ENCODE measurements at places on chromosomes 6 and 20. TPM values are rescaled to one million over a fixed set of nuclear protein-coding genes. Genes with fewer than 3 reads are reported as not detected.
A peak's percentile ranks its signal among the peaks of the same experiment; 100 is the strongest.

DNA sequence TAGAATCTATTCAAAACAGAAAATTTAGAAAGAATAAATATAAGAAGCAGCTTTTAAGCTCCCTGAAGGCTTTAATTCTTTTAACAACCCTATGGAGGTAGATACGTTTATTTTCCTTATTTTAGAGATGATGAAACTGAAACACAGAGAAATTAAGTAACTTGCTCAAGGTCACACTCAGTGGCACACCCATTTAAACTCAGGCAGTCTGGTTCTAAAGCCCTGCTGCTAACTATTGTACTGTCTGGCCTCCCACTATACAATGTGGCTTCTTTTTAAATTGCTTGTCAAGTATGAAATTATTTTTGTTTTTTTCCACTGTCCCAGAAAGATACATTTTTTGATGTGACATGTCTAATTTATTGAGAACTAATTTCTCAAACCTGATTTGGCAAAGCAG is 55.7 kb downstream of the FAM217A start:
- no peak for DNase-seq

- no peak for DNase-seq
These were observed 115.7 kb downstream of the PRIM2 start for GRCh38 chr6:57432919-57433684.

The IRAK1BP1 gene
- 0.84 TPM for total RNA-seq

DNA sequence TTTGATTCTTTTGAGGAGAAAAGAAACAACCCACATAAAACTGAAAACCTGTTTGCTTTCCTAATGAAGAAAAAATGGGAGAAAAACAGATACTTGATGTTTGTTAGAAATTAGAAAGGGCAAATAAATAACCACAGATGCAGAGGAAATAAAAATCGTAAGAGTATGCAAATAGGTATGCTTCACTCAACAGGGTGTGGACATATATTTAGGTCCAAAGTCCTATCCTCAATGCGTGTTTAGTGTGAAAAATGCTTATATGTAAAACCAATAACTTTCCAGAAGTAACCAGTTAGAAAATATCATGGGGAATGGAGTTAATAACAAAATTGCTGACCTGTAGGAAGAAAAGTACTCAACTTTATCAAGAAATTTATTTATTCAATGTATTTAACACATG is 135.7 kb downstream of the TOX2 start:
- no peak for DNase-seq

The TRIM26 gene
- 50.1 TPM for total RNA-seq

DNA sequence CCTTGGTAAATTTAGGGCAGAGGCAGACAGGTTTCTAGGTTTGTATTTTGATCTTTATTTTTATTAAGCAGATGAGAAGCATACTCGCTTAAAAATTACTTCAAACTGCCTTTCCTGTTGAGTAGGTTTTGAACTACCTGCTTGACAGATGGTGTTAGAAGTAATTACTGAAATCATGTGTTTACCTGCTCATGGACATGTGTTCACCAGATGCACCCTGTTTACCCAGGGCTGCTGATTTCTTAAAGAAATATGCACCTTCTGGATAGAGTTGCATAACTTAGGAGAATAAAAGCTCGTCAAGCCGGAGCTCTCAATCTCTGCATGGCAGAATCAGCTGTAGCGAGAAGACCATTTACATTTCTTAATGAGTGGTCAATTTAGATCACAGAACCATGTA is 165.1 kb downstream of the CDKAL1 start:
- no peak for DNase-seq

DNA sequence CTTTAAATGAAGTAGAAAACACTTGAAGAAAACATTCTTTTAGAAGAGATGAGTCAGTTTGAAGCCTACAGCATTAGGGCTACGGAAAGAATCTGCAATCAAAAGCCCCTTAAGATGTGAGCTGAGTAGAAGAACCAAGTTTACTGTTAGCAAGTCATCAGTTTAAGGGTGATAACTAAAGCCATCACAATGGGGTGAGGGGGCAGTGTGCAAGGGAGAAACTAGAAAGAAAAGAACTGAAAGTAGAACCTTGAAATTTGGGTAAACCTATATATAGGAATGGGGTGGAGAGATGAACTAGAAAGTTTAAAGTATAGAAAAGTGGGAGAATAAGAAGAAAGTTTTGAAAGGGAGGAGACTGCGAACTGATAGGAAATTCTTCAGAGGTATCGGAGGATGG is 212.9 kb downstream of the COL19A1 start:
- DNase-seq: no peak

DNA sequence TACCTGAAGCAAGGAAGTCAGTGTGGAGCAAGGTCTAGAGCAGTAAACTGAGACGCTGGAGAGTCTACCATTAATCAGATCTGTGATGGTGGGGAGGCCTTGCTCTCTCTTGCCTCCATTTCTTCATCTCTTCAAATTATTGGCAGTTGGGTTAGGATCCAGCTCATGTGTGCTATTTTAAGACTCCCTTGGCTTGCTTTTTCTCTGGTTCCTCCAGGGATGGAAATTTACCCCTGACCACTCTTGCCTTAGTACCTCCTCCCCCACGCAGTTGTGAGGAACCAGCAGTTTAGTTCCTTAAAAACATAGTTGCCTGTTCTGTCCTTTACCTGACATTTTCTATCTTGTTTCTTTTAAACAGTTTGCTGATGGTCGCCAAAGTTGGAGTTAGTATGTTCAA is 7.4 kb downstream of the TMEM14C start:
- no peak for DNase-seq

The PLCB4 gene
- total RNA-seq: 0.37 TPM

DNA sequence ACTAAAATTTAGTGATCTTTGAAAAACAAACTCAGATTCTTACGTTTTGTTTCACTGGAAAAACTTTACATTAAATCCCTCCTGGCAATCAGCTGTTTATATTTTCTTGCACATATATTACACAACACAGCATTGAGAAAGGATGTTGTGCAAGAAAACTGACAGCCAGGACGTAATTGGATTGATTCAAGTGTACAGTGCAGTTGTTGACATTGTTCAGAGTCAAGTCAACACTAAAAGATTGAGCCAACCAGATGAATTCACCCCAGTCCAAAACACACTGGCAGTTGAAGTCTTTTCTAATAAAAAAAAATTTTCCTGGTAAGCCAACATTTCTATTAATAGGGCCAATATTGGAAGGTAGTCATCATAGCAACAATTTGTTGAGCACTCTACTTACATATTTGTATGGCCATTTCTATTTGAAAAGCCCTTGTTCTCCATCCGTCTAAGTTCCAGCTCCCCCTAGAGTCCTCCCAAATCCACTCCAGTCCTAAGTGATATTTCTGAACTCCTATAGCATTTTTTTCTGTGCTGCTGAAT is 20.9 kb upstream of the VNN1 start:
- no peak for DNase-seq

The SCAND1 gene
- total RNA-seq: 39.7 TPM

The GPR63 gene
- total RNA-seq: 0.08 TPM

DNA sequence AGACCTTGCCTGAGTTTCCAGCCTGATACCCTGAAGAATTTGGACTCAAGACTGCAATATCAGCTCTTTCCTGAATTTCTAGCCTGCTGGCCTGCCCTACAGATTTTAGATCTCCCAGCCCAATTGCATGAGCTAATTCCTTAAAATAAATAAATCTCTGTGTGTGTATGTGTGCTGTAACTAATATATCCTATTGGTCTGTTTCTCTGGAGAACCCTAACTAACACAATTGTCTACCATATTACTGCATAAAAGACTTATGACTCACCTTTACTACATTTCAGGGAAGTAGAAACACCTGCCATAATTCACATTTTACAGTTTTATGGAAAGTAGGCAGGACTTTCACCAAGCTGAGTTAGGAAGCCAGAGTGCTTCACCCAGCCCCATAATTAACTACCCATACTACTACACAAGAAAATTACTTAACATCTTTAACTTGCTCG is 90.7 kb upstream of the BEND6 start:
- DNase-seq: no peak

DNA sequence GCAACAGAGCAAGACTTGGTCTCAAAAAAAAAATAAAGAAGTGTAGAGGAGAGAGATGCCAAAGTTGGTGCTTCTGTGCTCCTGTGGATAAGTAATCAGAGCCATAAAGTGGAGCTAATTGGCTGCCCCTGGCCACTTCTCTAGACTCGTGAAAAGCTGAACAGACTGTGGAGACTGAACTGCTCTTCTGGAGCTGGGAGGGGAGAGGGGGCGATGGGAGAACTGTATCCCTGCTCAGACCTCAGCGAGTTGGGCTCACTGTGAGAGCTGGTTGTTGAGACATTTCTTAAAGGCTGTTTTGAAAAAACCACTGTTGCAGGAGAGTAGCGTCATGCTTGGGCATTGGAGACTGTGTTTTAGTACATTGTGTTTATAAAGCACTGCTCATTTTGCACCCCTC is 125.7 kb downstream of the TCP11 start:
- DNase-seq: no peak

GRCh38 chr6:56713254-56713672 is 70.6 kb upstream of the DST start:
- DNase-seq: no peak

GRCh38 chr6:142184307-142184706 is 37.2 kb downstream of the VTA1 start:
- DNase-seq: no peak

GRCh38 chr6:111113336-111114086 is 26.2 kb downstream of the SLC16A10 start:
- DNase-seq: no peak

- DNase-seq: no peak
These were observed 815 bp upstream of the ITPR3 start for GRCh38 chr6:33620158-33620855.

- DNase-seq: no peak
These were observed 46.0 kb downstream of the MAPK14 start for GRCh38 chr6:36073587-36073986.

GRCh38 chr20:37822141-37822601 is 80.8 kb upstream of the VSTM2L start:
- DNase-seq: no peak

DNA sequence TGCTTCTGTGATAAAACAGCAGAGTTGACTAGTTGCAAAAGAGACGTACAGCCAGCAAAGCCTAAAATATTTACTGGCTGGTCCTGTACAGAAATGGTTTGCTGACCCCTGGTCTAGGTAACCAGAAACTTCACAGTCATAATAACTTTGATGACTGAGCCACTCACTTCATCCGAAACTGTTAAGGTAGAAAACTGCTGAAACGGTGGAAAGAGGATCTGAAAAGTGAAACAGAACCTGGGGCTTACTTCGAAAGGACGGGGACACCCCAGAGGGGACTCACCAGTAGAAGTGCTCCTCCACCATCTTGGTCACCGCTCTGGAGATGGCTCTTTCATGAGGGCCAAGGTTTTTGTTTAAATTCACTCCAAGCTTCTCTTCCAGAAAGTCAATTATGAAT is 16.4 kb downstream of the FAXC start:
- no peak for DNase-seq

GRCh38 chr20:4592316-4593148 is 129.2 kb upstream of the PRND start:
- DNase-seq: peak; percentile 64

- no peak for DNase-seq
These were observed 339.4 kb downstream of the CDH26 start for GRCh38 chr20:60297649-60298048.

The SPATS1 gene
- total RNA-seq: not detected

The OPRM1 gene
- not detected for total RNA-seq

The VGLL2 gene
- not detected for total RNA-seq

DNA sequence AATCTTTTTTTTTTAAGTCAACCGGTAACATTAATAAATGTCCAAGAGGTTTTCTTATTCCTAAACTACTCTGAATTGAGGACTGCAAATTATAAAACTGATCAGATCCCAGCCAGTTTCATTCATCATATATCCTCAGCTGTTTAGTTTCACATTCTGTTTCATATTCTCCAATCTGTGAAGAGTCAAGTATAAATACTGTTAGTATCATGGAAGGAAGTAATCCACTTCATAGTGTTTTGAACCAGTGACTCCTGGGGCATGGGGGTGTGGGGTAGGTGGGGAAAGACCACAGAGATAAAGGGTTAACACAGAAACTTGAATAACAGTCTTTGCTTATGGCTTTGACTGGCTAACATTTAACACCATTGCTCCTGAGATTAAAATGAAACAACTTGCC is 69.9 kb downstream of the FYN start:
- no peak for DNase-seq

The NKAIN2 gene
- not detected for total RNA-seq

DNA sequence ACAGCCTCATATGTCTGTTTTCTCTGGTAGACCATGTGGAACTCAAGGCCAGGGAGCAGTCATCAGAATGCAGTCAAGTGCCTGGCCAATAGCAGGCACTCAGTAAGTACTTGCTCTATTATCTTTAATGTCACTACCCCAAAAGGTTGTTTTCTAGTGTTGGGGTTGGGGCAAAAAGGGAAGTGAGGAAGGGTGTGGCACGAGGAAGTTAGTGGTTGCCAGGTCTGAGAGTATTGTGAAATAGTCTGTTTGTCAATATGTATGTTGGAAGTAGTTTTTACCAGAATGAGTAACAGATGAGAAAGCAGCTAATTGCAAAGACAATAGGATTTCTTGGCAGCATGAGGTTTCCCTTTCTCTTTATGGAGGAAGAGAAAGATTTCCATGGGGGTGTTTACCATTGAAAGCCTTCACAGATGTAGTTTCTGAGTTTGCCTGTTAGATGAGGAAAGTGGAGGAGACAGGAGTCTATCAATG is 59.5 kb upstream of the ARMH2 start:
- DNase-seq: no peak

The SNX9 gene
- 31.0 TPM for total RNA-seq

DNA sequence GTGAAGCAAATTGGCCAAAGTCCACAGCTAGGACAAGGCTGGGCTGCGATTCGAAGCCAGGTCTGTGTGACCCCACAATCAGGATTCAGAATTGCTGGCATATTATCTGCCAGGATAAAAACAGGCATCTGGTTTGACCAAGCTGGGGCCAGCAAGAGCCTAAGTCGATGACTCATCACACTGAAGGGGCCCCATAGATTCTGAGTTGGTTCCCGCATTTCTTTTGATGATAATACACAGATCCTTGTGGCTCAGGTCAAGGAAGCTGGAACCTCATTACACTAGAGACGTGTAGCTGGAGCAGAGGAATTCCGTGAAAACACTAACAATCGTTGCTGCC is 6.5 kb downstream of the KCNB1 start:
- no peak for DNase-seq

- no peak for DNase-seq
These were observed 50.2 kb downstream of the CSE1L start for GRCh38 chr20:49096203-49096730.

- DNase-seq: no peak
These were observed 119.2 kb upstream of the TMEM170B start for GRCh38 chr6:11418290-11418905.

- DNase-seq: no peak
These were observed 979 bp upstream of the SOD2 start for GRCh38 chr6:159693894-159694545.

All from liver (tissue), 10 donors.